ENCODE measurements at places on chromosomes 11 and 22.

- DNase-seq = no peak
Measured at GRCh38 chr11:111520560-111520959, 6.0 kb downstream of the HOATZ start.

- no peak for DNase-seq
Measured at GRCh38 chr22:49468487-49469198, 359.0 kb downstream of the BRD1 start.

DNA sequence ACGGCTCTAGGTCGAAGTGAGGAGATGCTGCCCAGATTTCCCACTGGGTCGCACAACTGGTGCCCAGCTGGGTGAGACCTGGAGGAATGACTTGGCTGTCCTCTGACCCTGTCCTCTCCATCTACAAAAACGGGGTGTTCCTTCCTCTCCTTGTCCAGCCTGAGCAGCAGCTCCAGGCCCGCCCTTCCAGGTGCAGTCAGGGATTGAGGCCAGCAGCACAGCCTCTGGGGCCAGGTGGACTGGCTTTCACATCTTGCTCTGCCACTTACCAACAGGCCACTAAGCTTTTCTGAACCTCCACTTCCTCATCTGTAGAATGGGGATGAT, 91.7 kb upstream of the LMO1 start:
- DNase-seq = no peak

GRCh38 chr11:532986-533585, 2.3 kb downstream of the HRAS start:
- no peak for DNase-seq

DNA sequence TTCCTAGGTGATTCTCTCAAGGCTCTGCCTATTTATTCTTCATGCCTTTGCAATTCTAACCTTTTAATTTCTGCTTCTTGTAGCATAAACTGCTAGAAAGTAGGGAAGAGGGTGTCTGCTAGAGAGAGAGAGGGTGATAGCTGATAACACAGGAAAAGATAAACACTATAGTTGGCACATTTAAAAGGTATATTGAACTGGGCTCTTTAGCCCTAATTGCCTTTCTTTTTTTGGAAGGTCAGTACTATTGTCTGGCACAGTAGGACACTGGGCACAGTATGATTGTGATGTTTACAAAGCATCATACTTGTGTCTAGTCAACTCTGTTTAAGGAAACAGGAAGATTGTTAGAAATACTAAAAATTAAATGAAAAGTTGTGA, 33.3 kb downstream of the TEAD1 start:
- no peak for DNase-seq

GRCh38 chr11:83760932-83761331, 474.8 kb upstream of the CCDC90B start:
- DNase-seq = no peak

GRCh38 chr22:17781319-17782031, 7.2 kb upstream of the BID start:
- peak; percentile 39 for DNase-seq

DNA sequence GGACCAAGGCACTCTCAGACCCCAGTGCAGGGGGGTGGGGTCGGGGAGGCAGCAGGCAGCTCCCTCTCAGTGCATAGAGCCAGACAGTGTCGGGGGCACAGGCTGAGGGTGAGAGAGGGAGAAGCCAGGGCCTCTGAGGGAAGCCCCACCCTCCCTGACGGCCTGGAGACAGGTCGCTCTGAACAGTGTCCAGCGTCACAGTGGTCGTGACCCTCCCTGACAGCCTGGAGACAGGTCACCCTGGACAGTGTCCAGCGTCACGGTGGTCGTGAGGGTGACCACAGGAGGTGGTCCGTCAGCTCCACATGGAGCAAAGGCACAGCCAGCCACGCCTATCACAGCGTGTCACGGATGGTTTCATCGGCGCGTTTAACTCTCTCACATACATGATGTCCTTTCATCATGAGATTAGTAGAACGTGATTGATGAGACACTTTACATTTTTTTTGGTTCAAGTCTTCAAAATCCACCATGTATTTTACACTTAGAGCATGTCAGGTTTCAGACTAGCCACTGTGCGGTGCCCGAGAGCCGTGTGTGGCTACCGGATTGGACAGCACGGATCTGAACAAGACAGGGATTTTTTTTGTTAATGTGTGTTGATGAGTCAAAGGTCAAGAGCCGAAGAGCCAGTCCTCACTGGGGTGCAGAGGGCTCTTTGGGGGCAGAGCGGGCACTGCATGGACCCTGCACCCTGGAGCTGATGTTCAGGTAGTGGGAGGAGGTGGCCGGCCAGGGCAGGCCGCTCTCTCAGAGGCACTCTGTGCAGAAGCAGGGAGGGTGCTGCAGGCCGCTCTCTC, 23.9 kb upstream of the PANX2 start:
- DNase-seq = no peak

- DNase-seq = no peak
Measured at GRCh38 chr11:71089571-71089970, 162.8 kb downstream of the SHANK2 start.

- DNase-seq = no peak
Measured at GRCh38 chr11:117670443-117670842, 126.6 kb downstream of the DSCAML1 start.

- DNase-seq = no peak
Measured at GRCh38 chr11:109641549-109641948, 219.6 kb downstream of the C11orf87 start.

GRCh38 chr11:13297917-13298356, 20.3 kb downstream of the BMAL1 start:
- DNase-seq = no peak

GRCh38 chr11:60785806-60786361, 751 bp downstream of the MS4A10 start:
- DNase-seq = no peak

GRCh38 chr22:33743756-33744155, 176.5 kb downstream of the LARGE1 start:
- DNase-seq = no peak

GRCh38 chr22:20218987-20219386, 49.1 kb downstream of the RTN4R start:
- no peak for DNase-seq

DNA sequence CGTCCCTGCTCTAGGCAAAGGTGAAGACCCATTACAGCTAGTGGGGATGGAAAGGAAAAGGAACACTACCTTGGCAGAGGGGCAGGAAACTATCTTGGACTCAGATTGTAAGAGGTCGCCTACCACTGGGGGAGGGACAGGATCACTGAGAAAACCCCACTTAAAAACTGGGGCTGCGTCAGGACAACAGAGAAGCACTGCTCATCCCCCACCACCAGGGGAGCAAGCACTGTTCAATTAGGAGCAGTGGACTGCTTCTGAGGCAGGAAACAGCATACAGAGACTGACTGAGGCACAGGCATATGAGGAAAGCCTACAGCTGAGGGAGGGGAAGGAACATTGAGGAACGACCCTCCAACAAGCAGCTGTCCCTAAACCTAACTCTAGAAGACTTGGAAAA, 20.8 kb upstream of the DLAT start:
- no peak for DNase-seq

DNA sequence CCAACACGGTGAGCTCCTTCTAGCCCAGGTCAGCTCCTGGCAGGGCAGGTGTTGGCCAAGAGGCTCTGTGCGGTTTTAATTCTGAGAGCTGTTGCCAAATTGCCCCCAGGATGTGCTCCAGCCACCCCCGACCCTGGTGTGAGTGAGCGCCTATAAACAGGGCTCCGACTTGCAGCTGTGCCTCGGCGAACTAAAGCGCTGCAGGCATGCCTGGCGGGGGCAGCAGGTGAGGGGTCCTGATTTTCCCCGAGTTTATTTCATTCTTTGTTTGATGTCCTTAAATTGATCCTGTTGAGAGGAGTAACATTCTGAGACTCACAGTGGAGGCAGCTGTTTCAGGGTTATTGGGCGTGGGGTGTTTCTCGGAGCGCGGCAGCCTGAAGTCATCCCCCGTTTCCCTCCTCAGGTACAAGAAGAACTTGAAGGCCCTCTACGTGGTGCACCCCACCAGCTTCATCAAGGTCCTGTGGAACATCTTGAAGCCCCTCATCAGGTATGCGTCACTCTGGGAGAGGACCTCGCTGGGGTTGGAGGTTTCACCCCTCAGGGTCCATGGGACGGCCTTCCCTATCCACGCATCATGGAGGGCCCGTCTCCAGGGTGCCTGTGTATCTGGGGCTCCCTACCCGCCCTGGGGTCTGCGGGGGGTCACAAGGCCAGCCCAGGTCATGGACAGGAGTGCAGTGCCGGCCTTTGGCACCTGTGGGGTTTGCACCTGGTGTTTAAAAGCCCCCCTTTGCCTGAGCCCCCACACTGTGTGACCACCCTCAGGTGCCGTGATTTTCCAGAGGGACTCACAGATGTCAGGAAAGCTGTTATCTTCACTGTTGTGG, 62.1 kb downstream of the ARHGAP8 start:
- DNase-seq = no peak

DNA sequence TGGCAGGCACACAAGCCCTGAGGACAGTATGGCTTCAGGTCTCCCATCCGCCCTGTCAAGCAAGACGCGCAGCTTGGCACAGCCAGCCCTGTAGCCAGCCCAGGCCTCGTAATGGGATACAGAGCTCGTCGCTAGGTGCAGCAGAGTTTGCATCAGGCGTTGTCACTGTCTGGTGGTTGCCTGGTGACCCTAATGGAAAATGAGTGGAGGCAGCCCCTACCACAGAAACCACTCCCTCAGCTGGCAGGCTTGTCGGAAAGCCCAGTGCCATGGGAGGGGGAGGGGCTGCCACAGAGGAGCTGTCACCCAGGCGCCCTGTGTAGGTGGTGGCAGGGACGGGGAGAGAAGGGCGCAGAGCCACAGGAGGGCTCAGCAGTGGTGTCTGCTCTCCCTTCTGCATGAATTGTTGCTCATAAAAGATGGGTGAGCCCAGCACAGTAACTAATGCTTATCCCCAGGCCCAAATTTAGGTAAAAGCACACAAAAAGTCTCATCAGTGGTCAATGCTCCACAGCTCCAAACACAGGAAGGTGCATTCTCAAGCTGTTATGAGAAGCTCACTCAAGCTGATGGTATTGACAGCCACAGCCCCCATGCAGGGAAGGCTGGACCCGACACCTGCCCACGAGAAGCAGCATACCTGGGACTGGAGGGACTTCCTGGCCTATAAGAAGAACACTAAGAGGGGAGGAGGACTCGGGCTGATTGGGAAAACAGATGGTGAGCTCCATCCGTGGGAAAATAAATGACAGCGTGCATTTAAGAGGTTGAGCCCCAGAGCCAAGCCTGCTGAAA, 164.6 kb downstream of the ETS1 start:
- peak; percentile 84 for DNase-seq

GRCh38 chr22:43381693-43382092, 30.1 kb upstream of the MPPED1 start:
- DNase-seq = no peak

DNA sequence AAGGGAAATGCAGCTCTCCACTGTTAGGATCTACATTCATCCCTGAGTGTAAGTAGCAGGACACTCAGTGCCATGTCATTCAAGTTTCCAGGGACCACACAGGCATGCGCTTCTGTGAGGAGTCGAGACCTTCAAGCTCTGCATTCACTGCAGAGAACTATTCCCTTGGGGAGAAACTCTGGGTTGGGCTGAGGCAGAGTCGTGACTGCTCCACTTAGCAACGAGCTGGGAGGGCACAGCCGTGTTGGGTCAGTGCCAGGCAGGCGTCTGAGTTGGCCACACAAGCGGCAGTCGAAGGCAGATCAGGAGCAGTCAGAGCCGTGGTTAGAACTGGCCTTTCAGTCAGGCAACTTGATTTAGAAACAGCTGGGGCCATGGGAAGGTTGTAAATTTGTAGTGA, 14.7 kb downstream of the MPEG1 start:
- no peak for DNase-seq

- DNase-seq = peak; percentile 79
Measured at GRCh38 chr11:117096201-117096991, 1.8 kb downstream of the SIK3 start.

Data from naive thymus-derived CD8-positive, alpha-beta T cell (primary cell).